ENCODE measurements at places on chromosomes 1 and 21.

GRCh38 chr21:35345954-35346353 is 296.9 kb upstream of the RUNX1 start:
- DNase-seq: no peak

DNA sequence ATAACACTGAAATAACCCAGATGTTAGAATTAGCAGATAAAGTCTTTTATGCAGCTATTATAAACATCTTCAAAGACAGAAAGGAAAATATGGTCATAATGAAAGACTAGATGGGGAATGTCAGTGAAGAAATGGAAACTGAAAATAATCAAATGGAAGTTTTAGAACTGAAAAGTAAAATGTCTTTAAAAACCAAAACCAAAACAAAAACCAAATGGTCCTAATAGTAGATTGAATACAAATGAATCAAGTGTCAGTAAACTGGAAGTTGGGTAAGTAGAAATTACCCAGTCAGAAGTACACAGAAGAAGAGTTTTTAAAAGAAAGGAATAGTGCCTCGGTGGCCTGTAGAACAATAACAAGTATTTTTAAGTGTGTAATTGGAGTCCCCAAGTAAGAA is 72.7 kb downstream of the SYCP1 start:
- DNase-seq: no peak

- DNase-seq: no peak
Measured at GRCh38 chr1:156692441-156692924, 12.9 kb downstream of the CRABP2 start.

DNA sequence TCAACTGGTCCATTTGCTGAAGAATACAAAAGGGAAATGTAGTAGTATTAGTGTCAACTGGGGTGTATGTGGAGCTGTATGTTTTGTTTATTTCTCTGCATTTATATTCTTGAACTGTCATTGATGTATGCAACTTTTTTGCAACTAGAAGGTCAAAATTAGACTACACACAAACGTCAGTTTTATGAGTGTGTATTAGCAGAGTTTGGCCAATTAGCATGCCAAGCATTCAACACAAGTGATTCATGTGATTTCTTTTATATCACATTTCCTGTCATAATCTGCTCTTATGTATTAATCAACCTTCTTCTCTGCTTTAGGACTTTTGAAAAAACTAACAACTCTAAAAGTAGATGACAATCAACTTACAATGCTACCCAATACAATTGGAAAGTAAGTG is 211.1 kb downstream of the LRRC40 start:
- no peak for DNase-seq

DNA sequence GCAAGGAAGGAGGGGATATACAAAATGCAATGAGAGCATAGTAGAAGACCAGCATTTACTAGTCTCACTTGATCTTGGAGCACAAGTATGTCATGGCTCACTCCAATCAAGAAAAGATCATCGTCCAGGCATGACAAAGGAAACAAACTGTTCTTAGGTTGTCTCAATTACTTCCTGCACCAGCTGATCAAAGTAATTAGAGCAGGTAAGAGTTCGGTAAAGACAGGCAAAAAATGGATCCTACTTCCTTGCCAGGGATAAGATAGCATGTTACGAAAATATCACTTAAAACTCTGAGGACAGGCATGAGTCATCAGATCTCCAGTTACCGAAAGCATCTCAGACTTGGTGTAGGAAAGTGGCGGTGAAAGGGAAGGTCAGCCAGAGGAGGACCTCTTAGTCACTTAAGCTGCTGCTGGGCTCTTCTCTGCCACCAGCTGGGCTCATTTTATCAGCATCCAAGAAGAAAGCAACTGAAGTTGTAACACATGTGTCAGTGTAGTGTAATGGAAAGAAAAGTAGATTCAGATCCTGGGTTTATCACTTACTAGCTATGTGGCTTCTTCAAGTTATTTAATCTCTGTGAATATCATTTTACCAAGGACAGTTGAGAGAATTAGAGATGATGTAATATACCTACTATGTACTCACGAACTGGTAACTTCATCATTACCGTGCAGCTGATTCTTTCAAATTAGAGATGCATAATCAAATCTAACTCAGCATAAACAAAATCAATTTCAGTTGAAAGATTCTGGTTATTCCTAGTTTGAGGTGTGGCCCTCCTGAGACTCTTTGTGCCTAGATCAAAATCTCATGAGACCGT is 46.8 kb downstream of the XCL1 start:
- DNase-seq: no peak

DNA sequence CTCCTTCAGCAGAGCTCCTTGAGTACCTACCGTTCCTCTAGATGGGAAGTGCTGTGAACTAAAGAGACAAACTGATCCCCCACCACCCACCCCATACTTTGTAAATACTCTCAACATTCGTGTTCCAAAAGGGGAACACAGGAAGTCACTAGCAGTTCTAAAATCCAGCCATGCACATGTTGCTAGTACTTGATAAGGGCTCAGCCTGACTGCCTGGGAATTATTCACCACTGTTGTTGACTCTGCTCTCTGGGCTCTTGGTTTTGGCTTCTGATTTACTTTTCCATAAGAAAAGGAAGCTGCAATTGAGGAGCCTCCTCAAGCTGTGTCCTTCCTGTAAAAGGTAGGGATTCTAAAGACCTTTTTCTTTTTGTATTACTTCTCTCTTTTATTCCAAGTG is 67.5 kb downstream of the IVNS1ABP start:
- DNase-seq: no peak

DNA sequence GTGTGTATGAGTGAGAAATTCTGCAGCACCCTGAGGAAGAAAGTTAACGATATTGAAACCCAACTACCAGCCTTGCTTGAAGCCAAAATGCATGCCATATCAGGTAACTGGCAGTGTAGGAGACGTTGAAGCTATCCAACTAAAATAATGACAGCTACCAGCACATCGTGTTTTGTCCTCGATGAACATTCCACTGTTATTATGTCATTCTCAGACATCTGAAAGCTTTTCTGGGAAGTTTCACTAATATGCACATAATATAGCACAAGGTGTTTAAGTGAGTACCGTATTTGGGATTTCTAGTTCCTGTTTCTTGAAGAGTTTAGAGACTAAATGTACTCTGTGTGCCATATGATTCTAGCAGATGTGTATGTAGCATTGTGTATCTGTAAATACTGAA is 173.5 kb downstream of the DISC1 start:
- DNase-seq: no peak

Data from NCI-H1048 (cell line).